ENCODE measurements at places on chromosomes 11 and 22.

DNA sequence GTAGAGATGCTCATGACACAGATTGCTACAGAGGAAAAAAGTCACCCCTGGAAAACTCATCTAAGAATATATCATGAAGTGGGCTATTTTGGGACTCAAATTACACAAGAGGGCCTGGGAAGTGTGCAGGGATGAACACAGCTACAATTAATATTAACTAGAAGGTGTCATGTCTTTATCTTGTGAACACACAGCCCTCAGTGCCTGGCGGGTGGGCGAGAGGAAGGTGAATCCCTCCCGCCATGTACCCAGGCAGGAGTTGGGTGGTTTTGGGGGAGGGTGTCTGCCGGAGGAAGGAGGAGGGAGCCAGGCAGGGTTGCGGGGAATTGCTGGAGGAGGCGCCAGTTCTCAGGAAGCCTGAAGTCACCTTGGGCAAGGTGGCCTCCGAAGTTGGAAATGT lies 5.1 kb upstream of the FAM83F start:
- no peak for DNase-seq

- no peak for DNase-seq
These were observed 112.0 kb downstream of the PLEKHA7 start for GRCh38 chr11:16902182-16902581.

- no peak for DNase-seq
These were observed 2.1 kb downstream of the VSIG2 start for GRCh38 chr11:124749912-124750311.

DNA sequence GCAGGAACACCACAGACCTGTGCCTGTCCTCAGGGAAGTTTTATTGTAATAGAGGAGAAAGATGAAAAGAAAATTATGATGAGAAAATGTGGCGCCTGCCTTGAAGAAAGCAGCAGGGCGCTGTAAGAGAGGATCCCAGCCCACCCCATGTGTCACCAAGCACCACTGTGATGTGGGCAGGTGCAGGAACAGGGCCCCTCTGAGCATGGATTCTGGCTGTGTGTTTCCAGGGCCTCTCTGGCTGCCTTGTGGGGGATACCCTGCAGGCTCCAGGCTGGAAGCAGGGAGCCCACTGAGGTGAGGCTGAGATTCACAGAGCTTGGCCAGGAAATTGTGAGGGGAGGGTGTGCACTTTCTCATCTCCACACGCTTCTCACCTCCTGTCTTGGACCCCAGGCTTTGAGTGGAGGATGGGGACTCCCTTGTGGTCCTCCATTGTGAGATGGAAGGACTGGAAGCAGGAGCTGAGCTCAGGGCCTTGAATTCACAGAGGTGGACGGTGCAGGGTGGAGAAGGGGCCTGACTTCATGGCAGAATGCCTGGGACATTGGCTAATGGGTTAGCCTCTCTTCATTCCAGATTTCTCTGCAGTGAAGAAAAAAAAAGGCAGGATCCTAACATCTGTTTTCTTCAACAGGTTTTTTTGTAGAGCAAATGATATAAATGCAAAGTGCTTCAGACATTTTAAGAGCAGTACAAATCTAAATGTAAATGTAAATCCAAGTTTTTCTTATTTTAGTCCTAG lies 246.6 kb upstream of the B3GAT1 start:
- no peak for DNase-seq

DNA sequence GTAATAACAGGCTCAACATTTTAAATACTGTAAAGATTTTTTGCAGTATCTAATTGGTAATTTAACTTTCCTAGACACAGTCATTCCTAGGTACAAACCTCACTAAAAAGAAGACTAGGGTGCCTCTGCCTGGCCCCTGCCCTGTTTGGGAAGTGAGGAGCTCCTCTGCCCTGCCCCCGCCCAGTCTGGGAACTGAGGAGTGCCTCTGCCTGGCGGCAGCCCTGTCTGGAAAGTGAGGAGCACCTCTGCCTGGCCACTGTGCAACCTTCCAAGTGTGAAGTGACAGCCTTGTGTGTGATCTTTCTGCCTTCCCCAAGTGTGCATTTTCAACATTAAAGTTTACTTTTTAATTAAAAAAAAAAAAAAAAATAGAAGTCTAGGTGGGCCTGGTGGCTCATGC lies 4.2 kb downstream of the CHORDC1 start:
- DNase-seq: no peak

DNA sequence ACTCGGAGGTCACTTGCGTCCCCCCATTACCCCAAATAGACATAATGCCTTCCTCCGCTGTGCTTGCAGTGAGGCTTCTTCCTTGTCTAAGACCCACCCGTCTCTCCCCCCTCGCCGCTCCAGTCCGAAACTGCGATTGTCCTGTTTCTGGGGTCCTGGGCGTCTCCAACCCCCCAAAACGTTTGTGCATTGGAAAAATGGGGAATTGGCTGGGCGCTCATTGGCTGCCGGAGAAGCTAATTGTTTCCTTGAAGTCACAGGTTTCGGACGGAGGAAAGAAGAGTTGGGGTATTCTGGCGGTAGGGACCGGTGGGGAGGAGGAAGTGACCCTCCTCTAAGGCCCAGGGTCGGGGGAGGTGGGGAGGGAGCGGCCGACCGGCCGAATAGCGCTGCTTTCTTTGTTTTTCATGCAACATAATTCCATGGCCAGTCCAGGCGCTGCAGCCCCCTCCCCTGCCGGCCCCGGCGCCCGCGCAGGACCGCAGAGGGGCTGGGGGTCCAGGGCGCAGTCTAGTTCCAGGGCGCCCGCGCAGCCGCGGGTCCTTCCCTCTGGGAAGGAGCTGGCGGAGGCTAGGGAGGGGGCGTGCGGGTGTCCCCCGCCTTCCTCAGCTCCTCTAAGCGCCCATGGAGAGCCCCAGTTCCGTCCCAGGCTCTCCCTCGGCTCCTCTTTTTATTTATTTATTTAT lies 12.7 kb upstream of the CPT1A start:
- DNase-seq: no peak

DNA sequence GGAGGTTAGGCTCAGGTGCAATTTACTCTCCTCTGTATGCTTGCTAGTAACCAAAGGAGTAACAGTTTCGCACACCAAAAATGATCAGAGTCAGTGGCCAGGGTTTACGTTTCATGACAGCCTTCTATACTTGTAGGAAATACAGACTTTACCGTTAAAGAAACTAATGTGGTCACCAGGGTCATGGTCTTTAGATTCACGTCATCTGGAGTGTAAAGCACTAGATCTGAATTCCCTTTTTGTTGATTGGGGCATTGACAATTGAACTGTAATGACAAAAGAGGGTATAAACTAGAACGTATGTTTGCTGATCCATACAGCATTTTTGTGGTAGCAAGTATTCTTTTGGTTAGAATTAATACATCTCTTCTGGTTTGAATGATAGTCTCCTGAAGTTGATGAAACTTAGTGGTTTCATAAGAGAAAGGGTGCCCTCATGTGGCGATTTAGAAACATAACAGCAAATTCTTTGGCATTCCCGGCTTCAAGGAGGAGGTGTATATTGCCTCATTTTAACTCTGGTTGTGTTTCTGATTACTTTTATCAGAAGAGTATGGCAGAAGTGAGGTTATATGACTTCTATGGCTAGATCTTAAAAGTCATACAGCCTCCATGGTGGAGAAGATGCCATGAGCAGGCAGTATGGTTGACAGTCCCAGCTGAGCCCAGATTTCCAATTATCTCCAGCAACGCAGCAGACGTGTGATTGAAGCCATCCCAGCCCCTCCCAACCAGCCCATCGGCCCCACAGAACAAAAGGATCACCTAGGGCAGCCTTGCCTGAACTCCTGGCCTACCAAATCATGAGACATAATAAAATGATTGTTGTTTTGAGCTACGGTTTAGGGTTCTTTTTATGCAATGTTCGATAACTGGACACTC lies 35.1 kb downstream of the MMP7 start:
- DNase-seq: no peak

DNA sequence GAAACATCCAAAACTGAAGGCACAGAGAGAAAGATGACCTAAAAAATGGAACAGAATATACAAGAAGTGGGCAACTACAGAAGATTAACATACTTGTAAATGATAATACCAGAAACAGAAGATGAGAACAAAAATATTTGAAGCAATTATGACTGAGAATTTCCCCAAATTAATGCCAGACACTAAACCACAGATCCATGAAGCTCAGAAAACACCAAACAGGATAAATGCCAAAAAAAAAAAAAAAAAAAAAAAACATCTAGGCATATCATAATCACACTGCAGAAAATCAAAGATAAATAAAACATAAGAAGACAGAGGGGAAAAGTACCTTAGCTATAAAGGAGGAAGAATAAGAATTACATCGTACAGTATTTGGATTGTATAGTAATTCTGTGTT lies 65.3 kb downstream of the JAM3 start:
- no peak for DNase-seq

DNA sequence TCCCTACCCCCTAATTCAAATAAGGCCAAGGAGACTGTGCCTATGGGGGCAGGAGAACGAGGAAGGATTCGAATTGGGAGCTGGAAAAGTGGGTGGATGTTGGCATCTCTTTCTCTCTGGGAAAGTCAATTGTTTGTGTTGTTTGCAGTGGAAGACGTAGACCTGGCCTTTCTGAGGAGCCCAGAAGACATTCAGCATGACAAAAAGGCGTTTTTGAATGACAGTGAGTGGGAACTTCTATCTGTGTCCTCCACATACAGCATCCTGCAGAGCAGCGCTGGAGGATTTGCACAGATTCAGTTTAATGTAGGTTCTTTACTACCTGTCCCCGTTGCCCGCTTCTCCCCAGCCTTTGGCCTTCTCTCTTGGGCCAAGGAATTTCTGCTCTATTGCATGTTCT lies 28.2 kb downstream of the HTR3B start:
- DNase-seq: no peak

DNA sequence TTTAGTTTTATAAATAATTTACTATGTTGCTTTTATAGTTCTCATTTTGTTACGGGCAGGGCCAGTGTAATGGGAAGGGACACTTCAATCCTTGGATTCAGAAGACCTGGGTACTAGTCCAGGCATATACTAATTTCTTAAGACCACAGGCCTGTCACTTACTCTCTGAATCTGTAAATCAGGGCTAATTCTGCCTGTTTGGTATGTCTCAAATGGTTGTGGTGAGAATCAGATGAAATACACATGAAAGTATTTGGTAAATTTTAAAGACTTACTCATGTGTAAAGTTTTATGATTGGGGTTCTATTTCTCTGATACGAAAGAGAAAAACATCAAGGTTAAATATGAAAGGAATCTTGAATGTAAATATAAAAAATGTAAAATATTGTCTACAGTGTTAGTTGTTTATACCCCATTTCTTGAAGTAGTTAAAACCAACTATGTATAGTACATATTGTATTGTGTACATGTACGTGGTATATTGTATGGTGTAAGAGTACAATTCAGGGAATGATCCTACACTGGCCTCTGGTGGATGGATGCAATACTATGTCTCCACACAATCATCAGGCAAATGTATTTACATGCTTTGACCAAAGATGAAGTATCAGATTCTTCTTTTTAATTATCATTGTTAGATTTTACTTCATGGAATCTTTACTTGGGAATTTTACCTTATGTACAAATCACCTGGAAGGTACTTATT lies 24.5 kb upstream of the RAG2 start:
- DNase-seq: no peak

GRCh38 chr22:31944700-31945442 lies 536 bp downstream of the YWHAH start:
- DNase-seq: no peak

GRCh38 chr22:27775087-27775698 lies 26.4 kb downstream of the MN1 start:
- DNase-seq: no peak

DNA sequence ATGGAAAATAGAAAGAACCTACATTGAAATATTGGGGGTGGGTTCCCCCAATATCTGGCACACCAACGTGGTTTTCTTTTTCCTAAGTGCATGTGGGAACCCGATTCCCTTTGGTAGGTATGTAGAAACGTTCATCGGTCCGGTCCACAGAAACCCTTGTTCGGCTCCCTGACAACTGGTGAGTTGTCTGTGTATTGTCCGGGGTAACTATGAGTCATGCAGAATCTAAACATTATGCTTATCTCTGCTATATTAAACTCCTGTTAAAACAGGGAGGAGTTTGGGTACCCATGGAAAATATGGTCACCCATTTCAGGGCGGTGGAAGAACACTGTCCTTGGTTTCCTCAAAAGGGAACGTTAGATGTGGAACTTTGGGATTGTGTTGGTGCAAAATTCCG lies 25.1 kb upstream of the ALDH3B2 start:
- no peak for DNase-seq

- no peak for DNase-seq
These were observed 757 bp downstream of the RNASEH2C start for GRCh38 chr11:65719871-65720210.

GRCh38 chr11:116460156-116460920 lies 312.4 kb downstream of the BUD13 start:
- no peak for DNase-seq

- DNase-seq: no peak
These were observed 32.6 kb upstream of the SLC6A5 start for GRCh38 chr11:20566591-20567434.

- DNase-seq: no peak
These were observed 19.4 kb downstream of the LAYN start for GRCh38 chr11:111559800-111560464.

DNA sequence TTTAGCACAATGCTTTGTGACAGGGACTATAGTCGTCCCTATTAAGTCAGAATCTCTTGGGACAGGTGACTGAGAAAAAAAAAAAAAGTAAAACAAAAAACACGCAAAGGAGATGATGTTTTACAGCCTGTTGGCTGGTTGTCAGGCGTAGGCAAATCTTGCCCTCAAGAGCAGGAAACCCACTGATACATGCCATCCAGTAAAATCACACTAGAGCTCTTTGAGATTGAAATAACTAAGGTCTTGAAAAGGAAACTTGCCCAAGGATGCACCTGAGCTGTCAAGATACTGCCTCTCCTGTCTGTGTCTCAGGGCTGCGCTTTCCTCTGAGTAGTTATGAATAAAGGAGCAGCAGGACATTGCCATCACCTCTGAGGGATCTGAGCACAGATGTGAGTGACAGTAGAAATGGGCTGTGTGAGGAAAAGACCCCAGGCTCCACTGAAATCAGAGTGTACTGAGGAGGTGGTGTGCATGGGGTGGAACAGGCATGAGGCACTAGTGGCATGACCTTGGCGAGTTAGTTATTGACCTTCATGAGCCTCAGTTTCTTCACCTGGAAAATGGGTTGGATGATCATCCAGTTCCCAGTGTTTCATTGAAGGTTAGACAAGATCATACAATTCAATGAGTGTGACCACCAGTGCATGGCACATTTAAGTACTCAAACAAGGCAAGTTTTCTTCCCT lies 23.3 kb downstream of the MICAL2 start:
- DNase-seq: no peak

DNA sequence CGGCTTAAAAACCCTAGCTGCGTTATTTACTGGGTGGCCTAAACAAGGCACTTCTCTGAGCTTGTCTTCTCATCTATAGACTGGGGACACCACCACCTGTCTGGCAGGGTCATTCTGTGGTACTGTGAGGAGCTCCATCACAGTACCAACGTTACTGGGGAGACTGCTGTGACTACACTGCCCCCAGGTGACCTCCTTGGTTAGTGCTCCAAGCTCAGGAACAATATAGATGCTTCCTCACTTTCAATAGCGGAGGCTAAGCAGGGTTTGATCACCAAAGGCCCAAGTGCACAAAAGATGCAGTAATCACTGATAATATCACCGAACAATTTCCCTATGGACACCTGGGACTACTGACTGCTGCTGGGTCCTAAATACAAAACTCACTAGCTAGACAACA lies 18.8 kb downstream of the PRPF19 start:
- DNase-seq: no peak

- DNase-seq: no peak
These were observed 840 bp downstream of the GRAMD1B start for GRCh38 chr11:123430721-123431497.
